ENCODE measurements at places on chromosomes 6 and 20.
A peak's percentile ranks its signal among the peaks of the same experiment; 100 is the strongest.

DNA sequence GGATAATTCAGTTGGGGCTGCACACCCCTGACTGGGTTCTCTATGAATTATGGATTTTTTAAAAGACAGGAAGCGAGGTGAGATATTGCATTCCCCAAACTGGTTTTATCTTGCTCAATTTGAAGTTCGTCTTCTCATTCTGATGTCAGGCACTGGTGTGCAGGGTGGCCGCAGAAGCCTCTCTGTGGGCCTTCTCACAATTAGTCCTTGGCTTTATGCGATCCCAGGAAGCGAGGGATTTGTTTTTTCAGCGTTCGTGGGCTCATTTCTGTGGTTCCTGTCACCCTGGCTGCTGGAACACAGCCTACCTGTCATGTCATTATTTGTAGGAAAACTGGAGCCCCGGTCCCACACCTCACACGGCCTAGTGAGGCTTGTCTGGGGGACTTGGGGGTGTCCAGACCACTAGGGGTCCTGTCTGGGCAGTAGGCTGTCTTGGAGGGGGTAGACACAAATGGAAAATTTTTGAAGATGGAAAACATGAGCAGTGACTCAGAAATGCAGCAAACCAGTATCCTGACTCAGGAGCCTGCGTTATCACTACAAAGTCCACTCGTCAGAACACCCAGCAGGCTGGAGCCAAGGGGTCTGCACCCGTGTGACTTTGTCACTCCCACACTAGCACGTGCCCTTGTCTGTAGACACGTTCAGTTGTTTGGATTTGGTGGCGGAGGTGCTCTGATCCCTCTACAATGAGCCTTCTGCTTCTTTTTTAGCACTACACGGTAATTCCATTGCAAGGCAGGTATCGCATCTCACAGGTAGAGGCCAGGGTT lies 42.2 kb downstream of the GNAS-AS1 start:
- DNase-seq, result no peak

GRCh38 chr6:91802431-91802830 lies 1215.6 kb upstream of the MAP3K7 start:
- DNase-seq, result no peak

DNA sequence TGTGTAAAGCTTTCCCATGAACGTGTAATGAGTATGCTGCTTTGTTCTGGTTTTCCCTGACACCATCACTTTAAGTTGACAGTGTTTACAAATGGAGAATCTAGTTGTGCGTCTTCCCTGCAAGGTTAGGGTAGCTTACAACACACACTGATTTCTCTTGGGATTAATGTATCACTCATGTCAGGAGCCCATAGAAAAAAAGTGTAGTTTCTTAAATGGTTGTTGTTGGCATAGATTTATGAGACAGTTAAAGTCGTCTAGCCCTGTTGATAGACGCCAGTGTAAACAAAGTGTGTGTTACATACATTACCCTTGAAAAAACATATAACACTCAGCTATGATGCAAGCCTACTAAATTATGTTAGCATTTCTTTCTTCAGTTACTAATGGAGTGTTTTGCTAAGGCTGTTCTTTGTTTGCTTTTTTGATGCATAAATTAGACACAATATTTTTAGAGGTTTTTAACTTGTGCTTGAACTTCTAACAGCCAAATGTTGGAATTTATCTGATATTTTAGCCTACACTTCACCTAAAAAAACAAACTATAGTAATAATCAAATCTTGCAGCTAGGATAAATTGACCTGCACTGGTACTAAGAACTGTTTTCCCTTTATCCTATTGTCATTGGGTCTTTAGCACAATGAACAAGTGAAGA lies 88.6 kb downstream of the RNF217 start:
- DNase-seq, result peak; percentile 40

- DNase-seq, result no peak
These were observed 289.0 kb downstream of the SYNE1 start for GRCh38 chr6:152348116-152348515.

DNA sequence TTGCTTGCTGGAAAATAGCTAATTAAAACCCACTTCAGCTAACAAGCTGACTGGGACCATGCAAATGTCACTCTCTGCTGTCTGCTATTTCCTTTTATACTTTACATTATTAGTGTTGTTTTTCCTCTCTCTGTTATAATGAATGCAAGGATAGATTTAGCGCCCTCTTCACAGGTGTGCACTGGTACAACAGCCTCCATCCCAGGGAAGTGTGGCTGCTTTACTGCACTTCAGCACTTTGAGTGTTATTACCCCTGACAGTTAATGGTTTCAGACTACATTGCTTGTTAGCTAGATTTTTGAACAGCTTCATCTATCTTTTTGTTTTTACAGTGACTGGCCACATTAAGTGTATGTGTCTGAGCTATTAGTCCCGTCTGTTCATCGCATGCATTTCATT lies 405.7 kb downstream of the RNF144B start:
- DNase-seq, result no peak

GRCh38 chr6:146420255-146420654 lies 123.4 kb upstream of the RAB32 start:
- no peak for DNase-seq

DNA sequence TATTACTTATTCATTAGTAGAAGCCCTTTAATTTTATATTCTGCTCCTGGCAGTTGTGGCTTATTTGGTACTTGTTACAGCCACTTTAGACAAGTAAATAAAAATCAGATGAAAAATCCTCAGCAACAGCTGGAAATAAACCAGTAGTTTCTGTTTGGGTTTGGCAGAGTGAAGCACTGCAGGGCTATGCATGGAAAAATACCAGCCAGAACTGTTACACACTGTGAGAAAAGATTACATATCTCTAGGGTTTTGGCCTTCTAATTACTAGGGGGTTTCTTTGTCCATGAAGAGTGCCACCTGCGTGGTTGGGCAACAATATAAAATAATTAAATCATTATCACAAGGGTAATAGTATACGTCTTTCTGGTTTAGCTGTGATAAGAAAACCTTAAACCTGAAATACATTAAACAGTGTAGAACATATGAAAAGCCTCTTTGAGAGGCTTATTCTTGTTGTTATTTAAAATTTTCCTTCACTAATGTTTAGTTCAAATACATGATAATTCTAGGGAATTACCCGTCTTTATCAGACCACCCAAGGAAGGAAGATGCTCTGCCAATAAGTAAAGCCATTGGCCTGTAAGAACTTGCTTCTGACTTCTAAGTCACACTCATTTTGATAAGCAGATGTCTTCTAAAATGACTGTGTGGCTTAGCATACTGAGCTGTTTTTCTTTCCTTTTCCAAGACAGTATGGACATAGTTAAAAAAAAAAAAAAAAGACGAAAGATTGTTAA lies 320.0 kb upstream of the FLRT3 start:
- no peak for DNase-seq

DNA sequence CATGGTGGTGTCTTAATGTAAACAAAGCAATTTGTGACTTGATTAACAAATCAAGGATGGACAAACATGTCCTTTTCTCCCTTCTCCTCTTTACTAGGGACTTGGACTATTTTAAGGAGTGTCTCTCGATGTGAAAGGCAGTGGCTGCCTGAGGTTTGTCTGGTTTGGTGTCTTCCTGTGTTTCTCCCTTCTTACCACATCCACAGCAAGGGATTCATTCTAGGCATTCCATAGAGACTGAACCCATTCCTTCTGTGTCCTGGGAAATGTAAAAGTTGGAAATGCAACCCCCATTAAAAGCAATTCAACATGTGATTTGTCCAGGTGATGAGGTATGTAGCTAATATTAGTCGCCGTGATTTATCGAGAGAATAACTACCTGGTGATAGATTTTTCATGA lies 15.9 kb downstream of the NRN1 start:
- DNase-seq, result no peak

DNA sequence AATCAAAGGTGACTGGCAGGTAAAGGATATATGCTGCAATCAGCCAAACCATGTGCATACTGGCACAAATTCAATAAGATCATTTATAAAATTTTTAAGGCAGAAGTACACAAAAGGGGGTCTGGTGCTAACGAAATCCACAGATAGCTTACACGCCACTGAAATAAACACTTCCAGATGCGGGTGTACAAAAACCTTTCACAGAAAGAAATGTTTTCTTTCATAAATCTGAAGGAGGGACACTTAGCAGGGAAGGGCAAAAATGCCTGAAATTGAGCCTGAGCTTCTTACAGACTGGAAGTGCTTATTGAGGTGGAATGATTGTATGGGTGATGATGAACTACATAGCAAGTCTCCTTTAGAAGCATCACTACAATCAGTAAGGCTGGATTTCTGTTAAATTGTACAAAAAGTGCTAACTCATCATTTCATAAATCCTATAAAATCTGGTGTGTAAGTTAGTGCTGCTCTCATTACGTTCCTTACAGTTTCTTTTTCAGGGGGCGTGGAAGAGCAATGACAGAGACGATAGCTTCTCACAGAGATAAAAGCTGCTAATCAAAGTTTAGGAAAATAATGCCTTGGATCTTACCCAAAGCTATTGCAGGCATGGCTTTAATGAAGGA lies 409.3 kb upstream of the RUNX2 start:
- DNase-seq, result peak; percentile 73

DNA sequence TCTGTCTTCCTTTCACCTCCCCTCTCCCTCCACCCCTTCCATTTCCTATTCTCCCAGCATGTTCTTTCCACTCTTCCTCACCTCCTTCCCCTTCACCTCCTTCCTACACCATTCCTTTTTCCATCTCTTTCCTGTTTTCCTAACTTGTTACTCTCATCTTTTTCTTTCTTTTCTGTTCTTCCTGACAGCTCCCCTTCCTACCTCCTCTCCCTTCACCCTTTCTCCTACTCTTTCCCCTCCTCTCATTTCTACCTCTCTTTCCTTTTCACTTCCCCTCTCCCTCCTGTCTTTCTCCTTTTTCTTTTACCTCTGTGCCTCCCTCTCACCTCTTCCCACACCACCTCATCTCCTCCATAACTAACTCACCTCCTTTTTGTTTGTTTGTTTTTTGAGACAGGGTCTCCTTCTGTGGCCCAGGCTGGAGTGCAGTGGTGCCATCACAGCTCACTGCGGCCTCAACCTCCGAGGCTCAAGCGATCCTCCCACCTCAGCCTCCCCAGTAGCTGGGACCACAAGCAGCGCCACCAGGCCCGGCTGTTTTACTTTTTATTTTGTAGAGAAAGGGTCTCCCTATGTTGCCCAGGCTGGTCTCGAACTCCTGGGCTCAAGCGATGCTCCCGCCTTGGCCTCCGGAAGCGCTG lies 864 bp upstream of the ARFGEF2 start:
- DNase-seq, result no peak

GRCh38 chr6:13383328-13384163 lies 55.2 kb upstream of the TBC1D7 start:
- DNase-seq, result no peak

DNA sequence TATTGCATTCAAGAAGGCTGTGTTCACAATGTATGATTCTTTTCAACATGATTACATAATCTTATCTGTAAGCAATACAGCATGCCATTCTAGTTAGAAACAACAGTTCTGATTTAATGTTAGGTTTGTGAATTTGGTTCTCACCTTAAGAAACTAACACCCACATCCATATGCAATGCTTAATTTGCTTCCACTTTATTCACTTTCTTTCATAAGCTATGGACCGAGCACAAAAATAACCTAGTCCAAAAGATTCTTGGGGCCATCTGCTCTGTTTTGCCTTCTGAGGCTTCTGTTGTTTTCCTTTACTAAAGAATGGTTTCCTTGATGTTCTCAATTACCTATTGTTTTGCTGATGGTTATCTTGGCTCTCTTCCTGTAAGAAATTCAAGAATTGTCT lies 258.2 kb downstream of the EYS start:
- no peak for DNase-seq

DNA sequence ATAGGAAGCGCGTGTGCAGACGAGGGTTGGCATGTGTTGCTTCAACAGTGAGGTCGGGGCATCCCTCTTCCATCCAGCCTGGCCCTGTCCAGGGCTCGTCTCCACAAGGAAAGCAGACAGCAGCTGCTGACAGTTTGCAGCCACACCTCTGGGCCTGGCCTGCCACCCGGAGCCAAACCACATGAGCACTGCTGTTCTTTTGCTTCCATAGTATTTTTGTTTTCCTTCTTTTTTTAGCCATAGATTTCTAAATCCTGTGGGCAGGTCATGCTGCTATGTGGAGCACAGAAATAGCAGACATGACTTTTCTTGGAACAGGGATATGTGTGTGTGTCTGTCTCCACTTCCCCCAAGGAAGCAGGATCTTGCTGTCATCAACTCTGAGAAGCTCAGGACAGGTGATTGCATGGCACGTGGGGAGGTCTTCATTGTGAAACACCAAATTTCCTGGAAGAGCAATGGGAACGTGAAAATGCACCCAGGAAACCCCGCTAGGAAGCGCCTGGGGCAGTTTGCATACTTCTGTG lies 167.4 kb downstream of the DTNBP1 start:
- no peak for DNase-seq

DNA sequence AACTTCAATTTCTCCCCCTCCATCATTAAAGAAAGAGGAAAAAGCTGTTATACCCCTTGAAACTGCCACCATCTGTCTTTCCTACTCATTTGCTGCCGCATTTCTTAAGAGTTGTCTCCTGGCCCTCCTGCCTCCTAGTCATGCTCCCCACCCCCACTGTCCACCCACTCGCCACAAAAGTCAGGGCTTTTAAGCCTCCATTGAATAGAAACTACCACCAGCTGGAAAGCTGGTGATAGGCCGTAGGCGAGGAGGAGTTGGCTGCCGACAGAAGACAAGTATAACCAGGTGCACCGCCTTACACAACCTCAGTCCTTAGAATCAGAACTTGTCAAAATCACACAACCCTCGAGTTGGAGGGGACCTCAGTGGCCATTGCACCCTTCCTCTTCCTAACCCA lies 67.6 kb downstream of the B3GAT2 start:
- DNase-seq, result no peak

- no peak for DNase-seq
These were observed 113.0 kb downstream of the DST start for GRCh38 chr6:56529594-56530191.

- DNase-seq, result no peak
These were observed 3.7 kb upstream of the MED23 start for GRCh38 chr6:131631625-131632289.
